NCI-H2081 treated with DMSO at 0.1 percent for 48 hours (cell line): ENCODE measurements at places on chromosomes 4 and X.

GRCh38 chr4:47071901-47072341 lies 40.6 kb downstream of the GABRB1 start:
- DNase-seq, result no peak

DNA sequence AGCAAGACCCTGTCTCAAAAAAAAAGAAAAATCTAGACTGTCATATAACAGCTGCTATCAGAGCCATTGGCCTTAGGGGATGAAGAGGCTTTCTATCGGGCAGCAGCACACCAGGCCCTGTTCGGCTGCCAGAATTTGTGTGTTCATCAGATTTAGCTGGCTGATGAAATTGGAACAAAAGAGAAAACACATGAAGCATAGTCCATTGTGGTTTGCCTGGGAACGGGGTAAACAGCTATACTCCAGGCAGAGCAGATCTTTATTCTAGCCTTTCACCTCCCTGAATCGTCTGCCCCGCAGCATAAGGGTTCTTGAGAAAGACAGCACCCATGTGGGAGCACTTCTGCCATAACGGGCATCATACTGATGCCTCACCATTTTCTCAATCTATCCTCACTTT lies 11.6 kb downstream of the TKTL1 start:
- no peak for DNase-seq

DNA sequence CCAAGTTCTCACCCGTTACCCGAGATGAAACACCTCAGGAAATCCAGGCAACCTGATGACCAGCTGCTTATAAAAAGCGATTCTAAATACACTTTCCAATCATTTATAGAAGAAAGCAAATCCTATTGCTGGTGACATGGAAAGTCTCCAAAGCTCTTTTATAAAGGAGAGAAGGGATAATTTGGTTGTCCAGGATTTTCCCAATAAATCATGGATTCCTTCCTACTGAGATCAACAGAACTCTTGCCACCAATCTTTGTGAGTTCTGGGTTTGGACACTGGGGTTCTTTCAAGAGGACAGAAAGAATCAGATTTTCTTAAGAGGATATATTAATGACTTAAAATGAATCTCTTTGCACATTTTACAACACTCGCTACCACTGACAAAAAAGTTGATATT lies 24.7 kb upstream of the SOD3 start:
- DNase-seq, result no peak

GRCh38 chr4:72983709-72984108 lies 85.8 kb downstream of the COX18 start:
- no peak for DNase-seq

DNA sequence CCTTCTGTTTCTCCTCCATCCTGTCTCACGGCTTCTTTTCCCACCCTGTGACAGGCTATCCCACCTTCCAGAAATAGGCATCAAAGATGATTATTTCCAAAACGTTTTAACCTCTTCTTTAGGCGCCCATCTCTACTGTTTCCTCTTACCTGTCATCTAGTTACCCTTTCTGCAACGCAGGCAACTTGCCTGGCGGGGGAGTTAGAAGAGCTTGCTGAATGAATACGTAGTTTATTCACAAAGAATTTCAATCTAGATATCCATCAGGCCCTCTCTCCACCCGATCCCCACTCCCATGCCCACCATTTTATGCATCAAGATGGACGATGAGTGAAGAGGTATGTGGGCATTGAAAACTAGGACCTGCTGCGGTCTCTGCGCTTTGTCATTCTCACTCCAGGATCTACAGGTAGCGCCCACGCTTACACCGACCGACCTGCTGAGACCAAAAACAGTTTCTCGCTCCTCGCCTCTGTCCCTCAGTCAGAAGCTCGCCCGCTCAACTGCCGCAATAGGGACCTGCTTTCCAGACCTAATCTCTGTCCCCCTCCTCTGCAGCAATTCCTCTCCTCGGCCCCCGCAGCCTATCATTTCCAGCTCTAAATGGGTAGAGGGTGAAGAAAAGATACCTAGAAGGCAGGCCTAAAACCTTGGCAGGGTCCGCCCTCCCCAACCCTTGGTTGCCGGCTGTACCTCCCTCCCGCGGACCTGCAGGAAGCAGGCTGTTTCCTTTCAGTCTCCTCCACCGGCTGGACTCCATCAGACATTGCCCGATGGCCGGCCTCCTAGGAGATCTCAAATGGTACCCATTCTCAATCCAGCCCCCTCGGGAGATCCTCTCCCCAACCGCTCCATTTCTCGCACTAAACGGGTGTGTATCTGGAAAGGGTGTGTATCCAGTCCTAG lies 624 bp downstream of the BEX5 start:
- no peak for DNase-seq

DNA sequence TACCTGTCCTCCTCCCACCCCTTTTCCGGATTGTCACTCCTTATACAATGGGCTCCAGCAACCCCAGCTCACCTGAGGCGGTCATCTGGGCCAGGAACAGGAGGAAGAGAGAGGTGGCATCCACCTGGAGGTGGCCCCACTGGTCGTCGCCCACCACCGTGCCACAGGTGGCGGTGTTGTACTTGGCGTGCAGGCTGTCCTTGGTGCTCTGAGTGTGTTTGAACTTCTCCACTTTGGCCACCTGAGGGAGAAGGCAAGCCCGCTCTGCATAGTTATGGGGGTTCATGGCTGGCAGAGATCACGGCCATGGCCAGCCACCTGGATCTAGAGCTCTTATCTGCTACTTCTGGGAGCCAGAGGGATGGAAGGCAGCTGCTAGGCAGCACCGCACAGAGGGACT lies 32.9 kb downstream of the PHKA2 start:
- DNase-seq, result no peak

DNA sequence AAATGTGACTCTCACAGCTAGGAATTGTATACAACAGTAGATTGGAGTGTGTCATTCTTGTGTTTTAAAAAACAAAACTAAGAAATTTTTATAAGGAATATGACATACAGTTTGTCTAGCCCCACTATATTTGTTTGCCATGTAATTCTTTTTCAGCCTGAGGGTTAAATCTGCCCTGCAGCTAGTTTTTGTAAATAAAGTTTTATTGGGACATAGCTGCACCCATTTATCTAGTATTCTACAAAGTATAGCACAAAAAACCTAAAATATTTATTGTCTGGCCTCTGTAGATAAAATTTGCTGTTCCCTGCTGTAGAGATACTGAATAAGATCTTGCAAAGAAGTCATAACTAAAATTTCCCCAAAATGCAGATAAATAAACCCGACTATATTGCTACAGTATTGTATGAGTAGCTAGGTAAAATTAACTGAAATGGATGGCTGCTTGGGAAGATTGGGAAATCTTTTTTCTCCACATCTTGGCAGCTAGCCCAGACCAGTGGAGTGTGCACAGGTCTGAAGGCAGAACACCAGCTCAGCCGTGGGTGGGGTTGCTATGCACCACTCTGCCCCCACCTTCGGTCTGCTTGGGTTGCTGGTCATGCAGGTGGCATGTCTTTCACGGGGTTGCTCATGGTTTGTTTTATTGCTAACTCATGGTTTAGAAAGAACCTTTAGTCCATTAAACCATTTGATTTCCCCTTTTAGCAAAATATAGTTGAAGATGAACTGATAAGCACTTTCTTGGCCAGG lies 127.9 kb downstream of the KLHL8 start:
- no peak for DNase-seq

- no peak for DNase-seq
Measured at GRCh38 chr4:76447393-76447851, 12.4 kb downstream of the SHROOM3 start.

DNA sequence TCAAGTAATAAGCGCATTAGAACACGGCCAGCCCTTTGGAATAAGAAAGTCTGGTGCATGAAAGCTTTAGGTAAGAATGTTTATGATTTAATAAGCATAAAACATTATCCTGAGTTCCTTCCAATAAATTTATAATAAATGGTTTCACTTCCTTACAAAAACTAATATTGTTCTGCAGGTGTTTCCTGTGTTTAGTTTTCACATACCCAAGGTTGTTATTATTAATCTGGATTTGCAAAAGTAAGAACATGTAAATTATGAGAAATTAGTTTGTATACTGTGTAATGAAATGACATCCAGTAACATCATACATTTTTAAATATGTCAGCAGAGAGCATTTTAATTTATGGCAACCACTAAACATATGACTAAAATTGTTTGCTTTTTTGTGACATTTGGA lies 72.1 kb downstream of the BANK1 start:
- DNase-seq, result no peak

DNA sequence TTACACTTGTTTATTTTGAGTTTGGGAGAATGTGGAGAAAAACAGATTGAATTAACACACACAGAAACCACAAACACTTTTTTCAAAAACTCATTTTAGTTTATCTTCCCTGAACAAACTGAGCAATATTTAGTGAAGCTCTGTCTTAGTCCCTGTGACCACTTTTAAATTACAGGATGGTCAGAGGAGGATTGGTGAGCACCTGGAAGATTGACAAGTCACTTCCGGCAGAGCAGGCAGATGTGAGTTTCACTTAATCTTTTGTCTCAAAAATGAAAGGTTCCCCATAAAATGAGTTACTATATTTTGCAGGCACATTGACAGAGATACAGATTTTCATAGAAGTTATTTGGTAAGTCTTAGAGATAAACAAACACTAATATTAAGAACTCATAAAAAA lies 970.1 kb downstream of the ADGRL3 start:
- no peak for DNase-seq

DNA sequence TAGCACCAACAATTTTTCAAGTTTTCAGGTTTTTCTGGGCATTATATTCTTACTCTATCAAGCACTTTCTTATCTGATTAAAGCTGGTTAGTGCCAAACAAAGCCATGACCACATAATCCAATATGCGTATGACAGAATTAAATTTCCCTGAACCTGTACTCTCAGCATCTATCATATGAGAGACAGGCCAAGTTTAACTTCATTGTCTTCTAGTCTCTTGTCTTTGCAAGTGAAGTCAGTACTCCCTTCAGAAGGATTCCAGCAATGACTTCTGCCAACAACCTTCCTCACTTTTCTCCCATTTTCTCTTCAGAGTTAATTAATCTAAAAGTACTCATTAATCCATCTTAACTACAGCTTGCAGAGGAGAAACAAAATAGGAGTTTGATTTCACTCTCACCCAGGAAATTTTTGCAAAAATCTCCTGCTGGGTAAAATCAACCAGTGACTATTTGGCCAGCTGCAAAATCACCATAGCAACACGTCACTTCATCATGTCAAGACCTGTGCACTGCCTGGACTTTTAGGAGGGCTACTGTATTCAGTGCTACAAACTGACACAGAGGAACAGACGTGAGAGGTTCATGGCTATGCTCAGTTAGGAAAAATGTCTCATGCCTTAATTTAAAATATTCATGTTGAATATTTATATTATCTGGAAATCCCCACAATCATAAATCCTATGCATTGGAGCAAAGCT lies 208.4 kb downstream of the ANTXR2 start:
- DNase-seq, result no peak

GRCh38 chr4:176193938-176194337 lies 1.4 kb downstream of the SPATA4 start:
- no peak for DNase-seq

- no peak for DNase-seq
Measured at GRCh38 chrX:21725496-21725895, 32.4 kb downstream of the SMPX start.

DNA sequence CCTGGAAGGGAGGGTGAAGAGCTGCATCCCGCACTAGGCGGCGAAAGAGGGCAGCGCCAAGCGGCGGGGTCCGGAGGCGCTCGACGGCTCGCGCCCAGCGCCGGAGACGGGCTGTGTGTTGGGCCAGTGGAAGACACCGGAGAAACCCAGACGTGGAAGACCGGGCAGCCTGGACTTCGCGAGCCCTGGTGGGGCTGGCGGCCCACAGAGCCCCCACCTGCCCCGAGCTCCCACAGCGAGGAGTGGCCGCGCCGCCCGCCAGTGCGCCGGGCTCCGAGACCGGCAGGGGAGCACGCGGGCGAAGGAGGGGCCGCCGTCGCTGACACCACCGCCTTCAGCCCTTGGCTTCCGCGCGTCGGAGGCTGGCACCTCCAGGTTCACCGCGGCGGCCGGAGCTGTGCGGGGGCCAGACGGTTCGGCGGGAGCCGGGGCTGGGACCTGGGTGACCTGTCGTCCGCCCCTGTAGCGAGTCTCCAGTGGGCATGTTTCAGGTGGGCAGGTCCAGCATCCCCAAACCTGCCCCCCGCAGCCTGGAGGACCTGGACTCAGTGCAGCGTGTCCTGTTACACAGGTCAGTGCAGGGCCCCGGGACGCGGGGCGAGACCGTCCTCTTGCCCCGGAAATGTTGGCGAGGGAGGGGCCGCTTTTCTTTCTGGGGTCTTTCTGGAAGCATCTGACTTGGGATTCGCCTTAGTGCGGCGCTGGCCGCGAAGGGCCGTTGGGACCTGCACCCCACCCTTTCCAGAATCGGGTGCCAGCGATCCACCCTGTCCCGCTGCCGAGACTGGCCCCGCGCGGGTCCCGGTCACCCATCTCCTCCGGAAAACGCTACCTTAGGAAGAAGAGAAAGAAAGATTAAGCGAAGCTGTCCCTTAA lies 9.6 kb upstream of the INTU start:
- DNase-seq, result no peak

DNA sequence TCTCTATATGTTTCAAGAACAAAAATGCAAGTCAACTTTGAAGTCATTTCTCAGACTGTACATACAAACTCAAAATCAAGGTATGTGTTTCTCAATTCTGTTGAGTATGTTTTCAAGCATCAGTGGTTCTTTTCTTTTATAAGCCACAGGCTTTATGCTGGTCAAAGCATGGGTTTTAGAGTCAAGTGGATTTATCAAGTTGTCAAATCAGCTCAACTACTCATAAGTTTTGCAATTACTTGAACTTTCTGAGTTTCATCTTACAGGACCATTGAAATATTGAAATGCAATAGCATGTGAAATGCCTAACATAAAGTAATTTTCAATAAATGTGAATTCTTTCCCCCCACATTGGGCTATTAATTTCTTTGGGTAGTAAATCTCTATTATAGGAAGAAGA lies 239.9 kb upstream of the DKK2 start:
- DNase-seq, result no peak

DNA sequence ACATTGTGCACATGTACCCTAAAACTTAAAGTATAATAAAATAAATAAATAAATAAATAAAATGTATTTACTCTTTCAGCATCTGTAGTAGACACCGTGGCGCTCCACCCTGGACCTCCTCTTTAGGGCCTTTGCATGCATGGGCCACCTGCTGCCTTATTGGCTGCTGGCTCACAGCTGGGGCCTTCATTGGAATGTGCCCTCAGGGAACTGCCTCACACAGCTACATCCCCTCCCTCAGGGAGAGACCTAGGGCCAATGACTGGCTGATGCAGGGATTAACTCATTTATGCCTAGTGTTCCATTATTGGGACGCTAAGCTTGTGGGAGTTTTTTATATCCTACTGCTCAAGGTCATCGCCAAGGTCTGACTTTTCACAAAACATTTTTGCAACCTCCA lies 302.9 kb upstream of the FTHL17 start:
- DNase-seq, result no peak

- DNase-seq, result no peak
Measured at GRCh38 chr4:48331577-48332330, 9.6 kb upstream of the SLAIN2 start.

- DNase-seq, result no peak
Measured at GRCh38 chrX:16756724-16757123, 29.5 kb upstream of the TXLNG start.

GRCh38 chrX:146481735-146482134 lies 327.8 kb upstream of the CXorf51B start:
- DNase-seq, result no peak

GRCh38 chr4:124529131-124529530 lies 183.4 kb downstream of the ANKRD50 start:
- no peak for DNase-seq
